HT-29 (cell line): ENCODE measurements at places on chromosomes 7 and 10.
A peak's percentile ranks its signal among the peaks of the same experiment; 100 is the strongest.

DNA sequence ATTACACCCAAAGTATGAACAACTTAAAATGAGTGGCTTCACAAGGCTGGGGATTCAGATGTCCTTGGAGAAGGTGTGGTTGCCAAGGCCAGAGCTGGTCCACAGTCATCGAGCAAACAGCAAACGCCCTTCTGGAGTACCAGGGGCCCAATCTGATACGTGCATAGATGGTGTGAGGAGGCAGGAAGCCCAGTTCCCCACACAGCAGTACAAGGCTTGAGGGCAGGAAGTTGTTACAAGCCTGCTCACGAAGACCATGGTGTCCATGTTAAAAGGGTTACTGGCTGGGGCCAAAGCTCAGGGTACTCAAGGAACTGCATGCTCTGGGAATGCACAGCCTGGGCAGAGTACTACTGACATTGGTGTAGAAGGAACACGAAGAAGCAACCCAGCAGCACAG lies 4.6 kb upstream of the ANKRD26 start:
- DNase-seq: no peak

DNA sequence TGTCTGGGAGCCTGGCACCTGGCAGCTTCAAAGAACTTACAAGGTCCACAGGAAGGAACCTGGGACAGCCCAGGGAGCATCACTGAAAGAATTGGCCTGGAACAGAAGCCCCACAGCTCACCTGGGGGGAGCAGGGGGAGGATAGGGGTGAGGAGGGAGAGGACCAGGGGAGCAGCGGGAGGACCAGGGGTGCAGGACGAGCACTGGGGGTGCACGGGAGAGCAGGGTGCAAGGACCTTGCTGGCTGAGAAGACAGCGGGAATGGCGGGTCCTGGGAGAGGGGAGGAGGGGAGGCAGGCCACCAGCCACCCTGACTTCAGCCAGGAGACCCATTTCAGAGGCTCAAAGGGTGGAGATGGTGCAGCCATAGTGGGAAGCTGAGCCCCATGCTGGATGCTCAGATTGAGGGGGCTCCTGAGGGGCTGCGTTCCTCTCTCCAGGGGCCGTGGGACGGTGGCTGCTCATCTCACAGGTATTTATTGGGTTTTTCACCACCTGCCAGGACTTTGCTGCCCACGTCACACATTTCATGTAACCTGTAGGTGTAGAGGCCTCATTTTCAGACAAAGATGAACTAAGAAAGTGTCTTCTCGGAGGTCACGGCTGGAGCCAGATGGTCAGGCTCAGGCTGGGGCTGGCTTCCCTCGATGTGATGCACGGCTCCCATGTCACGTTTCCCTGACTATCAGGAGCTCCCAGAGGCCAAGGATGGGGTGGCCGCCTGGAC lies 110.1 kb downstream of the WDR37 start:
- DNase-seq: no peak

GRCh38 chr10:121062115-121062514 lies 211.0 kb downstream of the WDR11 start:
- DNase-seq: no peak

DNA sequence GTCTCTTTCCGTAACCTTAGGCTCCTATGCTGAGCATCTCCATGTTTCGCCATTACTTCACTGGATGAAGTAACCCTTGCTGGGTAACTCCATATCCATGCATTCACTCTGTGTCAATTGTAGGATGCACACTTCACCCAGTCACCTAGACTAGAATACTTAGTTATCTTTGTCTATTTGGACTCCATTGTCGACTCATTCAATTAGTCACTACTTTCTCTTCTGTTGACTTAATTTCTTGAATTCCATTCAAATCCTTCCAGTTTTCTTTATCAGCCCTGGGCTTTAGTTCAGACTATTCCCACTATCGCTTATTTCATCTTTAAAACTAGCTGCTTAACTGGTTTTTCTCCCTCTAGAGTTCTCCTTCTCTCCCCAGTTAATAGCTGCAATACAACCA lies 111.3 kb upstream of the TNS3 start:
- DNase-seq: peak; percentile 37

GRCh38 chr10:31757831-31758230 lies 170.8 kb downstream of the ARHGAP12 start:
- no peak for DNase-seq

- DNase-seq: no peak
Measured at GRCh38 chr10:77001206-77001605, 636.4 kb downstream of the KCNMA1 start.

- DNase-seq: no peak
Measured at GRCh38 chr7:102175423-102176170, 111.1 kb upstream of the SH2B2 start.

- DNase-seq: no peak
Measured at GRCh38 chr10:7526017-7526400, 115.2 kb upstream of the SFMBT2 start.

- no peak for DNase-seq
Measured at GRCh38 chr7:156230576-156230975, 410.0 kb upstream of the RNF32 start.

DNA sequence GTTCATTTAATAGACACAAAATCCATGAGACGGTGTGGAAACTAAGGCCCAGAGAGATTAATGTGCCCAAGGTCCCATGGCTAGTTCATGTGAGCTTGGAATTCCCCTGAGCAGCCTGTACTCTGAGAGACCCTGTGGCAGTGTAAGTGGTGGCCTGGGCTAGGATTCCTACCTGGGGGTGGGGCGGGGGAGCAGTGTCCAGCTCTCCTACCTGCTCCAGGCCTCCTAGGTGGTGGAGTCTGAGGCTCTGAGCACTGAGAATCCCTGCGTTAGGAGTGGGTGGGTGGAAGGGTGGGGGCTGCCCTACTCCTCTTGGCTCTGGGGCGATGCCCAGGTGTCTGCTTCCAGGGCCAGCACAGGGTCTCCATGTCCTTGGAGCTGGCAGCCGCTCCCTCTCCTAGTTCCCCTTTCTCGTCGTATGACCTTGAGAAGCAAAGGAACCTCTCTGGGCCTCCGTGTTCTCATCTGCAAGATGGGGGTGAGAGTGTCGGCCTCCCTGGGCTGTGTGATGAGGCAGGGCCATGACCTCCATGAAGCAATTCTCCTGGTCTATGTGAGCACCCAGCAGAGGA lies 2.5 kb downstream of the SNCG start:
- DNase-seq: no peak

GRCh38 chr7:69949122-69949521 lies 350.8 kb downstream of the AUTS2 start:
- DNase-seq: no peak

DNA sequence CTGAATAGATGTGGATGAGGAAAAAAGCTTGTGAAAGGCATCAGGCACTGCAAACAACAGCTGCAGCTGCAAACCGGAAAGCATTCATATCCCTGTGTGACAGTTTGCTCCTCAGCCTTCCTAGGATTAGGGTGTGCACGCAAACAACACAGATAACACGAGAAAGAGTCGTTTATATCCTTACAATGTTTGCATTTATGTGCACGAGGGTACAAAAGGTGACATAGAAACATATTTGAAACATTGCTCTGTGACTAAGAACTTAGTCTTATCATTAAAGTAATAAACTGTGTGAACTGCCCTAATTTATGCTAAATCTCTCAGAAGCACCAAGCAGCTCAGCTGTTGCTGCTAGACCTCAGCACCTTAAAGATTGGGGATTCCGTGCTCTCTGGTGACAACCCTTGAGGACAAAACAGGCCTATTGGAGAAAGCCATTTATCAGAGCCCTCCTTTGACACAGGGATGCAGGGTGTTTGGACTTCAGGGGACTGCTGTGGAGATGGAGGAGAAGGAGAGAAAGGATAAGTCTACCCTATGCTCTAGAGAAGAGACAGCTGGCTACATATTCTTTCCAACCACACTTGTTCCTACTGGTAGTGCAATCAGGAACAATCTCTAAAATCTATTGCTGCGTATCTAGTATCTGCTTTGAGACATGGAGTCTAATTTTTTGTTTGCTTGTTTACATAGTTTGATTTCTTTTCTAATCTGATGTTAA lies 176.2 kb downstream of the GNAT3 start:
- DNase-seq: peak; percentile 66

DNA sequence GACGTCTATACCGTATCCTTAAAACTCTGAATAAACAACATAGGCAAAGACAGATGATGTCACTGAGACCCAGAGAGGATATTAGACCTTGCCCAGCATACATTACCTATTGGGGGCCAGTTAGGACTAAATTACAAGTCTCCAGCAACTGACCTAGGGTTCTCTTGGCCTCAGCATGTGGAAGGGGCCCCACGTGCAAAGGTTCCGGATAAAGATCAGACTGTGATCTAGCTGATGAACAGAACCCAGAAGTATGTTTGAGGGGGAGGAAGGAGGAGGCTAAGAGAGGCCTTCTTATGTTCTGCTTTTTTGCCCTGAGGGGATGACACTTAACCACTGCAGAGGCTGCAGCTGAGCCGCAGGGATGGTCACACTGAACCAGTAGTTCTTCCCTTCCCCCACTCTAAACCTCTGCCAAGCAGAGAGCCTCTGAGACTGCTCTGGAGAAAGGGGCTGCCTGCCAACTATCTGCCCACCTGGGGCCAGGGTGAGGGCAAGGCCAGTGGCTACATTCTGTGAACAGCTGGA lies 24.0 kb upstream of the KMT2C start:
- DNase-seq: no peak

- DNase-seq: no peak
Measured at GRCh38 chr10:94344522-94345122, 18.1 kb downstream of the NOC3L start.

DNA sequence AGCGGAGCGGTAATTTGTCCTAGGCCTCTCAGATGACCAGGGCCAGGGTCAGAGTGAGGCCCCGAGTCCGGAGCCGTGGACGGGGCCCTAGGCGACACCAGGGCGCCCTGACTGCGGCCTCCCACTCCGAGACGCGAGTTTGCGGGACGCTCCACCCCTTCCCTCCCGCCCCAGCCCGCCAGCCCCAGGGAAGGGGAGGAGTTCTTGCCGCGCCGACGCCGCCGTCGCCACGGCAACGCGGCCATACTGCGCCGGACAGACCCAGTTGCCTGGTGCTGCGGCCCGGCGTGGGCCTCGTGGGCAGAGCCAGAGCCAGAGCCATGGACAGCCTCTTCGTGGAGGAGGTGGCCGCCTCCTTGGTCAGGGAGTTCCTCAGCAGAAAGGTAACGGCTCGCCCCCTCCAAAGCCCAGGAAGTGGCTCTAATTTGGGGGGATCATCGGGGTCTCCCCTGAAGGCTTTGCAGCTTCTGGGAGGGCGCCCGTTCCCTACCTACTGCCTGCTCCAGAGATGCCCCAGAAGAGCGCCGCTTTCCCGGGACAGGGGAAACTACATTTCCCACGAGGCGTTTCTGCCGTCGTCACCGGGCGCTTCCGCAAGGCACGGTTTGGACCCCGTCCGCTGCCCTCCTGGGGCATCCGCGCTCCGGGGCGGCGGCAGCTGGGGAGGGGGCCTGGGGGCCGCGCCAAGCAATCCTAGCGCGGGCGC lies at the start of gene MINDY4:
Gene MINDY4 (plus strand): TSS at position 244 of the 706 bp plus-strand sequence. CDS start 77 bp downstream, at position 321.
- DNase-seq: peak; percentile 67

- no peak for DNase-seq
Measured at GRCh38 chr7:148177972-148178371, 412.6 kb upstream of the C7orf33 start.

DNA sequence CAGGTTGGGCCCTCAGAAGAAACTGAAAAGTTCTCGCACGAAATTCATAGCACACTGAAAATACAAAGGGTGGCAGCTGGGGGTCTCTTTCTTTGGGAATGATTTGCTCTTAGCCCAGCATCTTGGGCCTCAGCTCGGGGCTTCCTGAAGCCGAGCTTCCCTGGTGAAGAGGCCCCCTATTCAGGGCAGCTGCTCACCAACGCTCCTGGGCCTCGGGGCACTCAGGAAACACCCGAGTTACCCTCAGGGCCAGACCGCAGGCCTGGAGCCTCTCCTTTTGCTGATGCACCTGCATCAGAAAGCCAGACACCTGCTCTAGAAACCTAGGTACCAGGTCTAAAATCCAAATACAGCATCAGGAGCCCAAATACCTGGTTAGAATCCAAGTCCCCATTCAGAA lies 85.5 kb downstream of the PTPRE start:
- DNase-seq: no peak

GRCh38 chr7:111137296-111138192 lies 46.6 kb downstream of the LRRN3 start:
- DNase-seq: no peak

GRCh38 chr10:59432207-59432900 lies 70.0 kb upstream of the FAM13C start:
- DNase-seq: no peak

- no peak for DNase-seq
Measured at GRCh38 chr10:86017841-86018734, 348.5 kb downstream of the GRID1 start.

DNA sequence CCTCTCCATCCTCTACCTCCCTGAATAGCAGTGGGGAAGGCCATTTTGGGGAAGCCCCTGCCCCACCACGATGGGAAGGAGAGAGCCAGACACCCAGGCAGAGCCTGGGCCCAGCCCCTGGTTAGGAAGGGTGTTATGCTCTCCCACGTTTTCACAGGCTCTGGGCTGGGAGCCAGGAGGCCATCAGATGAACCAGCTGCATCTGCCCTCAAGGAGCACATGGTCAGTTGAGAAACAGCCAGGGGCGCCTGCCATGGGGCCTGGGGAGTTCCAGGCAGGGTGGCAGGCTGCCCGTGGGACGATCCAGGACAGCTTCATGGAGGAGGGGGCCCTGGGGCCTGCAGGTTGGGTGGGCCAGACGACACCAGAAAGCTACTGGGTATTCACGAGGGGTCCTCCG lies 47.5 kb downstream of the CAMK2B start:
- no peak for DNase-seq

- DNase-seq: peak; percentile 29
Measured at GRCh38 chr10:60149003-60149402, 240.7 kb downstream of the ANK3 start.

DNA sequence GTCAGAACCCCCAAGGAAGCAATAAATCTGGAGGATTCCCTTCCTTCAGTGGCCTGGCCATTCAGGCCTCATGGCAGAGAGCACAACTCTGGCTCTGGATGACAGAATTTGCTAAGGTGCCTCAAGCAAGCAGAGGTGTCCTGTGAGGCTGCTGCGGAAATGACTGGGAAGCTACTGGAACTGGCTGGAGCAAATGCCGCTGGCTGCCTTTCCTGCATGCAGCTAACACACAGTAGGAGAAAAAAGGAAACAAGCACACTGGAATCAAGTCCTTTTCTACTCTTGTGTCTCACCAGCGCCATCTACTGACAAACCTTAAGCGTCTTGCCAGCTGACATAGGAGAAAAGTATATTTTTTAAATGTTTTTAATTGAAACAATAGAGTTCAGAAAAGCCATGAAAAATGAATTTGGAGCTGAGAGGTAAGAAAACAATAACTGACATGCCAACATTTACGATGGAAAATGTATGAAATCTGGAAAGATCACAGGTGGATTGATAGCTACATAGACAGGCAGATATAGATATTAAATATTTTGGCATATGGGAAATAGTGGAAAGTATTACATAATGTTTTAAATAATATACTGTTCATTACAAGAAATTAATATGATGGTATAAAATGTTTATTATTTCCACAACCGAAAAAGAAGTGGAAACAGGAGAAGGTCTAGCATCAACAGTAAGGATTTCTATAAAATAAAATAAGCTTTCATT lies 951.6 kb downstream of the ANKRD7 start:
- DNase-seq: peak; percentile 91

- DNase-seq: no peak
Measured at GRCh38 chr7:142356166-142356565, 98.3 kb upstream of the PRSS58 start.
